T-helper 17 cell (primary cell): ENCODE measurements at places on chromosomes 6 and 20.

DNA sequence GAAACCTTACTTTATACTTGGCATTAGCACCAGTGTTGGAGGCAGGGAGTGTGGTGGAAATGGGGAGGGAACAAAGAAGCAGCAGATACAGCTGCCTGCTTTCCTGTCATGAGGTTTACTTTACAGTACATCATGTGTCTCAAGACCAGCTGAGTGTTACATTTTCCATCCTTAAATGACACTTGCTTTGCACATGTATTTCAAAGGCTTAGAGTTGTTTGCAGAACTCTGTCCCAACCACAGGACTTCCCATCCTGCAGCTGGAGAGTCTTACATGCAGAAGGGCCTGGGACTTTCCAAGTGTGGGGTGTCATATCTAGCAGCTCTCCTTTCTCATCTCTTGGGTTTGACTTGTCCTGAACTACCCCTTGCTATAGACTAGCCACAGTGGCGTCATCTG, 395.9 kb downstream of the DHX35 start:
- DNase-seq, result no peak

GRCh38 chr6:168468045-168468444, 27.1 kb downstream of the SMOC2 start:
- no peak for DNase-seq

GRCh38 chr6:49556429-49556837, 6.0 kb downstream of the C6orf141 start:
- DNase-seq, result no peak

GRCh38 chr20:15317546-15318232, 980.3 kb upstream of the FLRT3 start:
- DNase-seq, result no peak

DNA sequence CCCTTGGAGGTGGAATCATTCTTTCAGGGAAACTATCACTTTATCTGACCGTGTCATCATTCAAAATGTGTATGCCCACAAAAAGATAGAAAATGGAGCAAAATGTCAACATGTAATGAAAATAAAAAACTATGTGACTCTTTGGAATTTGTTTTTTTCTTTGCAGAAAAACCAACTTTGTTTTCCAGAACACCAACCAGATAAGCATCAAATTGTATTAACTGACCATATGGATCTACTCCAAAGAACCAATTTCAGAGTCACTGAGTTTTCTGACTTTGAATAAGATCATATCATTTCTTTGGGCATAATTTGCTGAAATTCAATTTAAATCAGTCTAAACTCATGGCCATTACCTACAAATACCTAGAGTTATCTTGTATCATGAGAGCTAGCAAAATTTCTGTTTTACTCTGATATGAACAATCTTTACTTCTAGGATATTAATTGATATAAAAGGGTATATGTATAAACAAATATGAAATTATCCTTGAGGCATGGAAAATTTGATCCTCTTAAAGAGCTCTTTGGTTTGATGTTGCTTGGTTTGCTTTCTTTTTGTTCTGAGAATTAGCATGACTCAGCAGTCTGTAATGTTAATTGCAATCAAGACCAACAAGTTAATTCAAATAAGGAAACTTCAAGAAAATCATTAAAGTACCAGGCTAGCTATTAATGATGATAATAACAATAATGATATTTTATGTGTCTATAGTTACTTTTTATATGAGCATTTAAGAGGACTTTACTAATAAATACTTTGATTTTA, 444.4 kb upstream of the MARCKS start:
- no peak for DNase-seq

- no peak for DNase-seq
These were observed 159.8 kb upstream of the GGTLC1 start for GRCh38 chr20:24148372-24148771.

DNA sequence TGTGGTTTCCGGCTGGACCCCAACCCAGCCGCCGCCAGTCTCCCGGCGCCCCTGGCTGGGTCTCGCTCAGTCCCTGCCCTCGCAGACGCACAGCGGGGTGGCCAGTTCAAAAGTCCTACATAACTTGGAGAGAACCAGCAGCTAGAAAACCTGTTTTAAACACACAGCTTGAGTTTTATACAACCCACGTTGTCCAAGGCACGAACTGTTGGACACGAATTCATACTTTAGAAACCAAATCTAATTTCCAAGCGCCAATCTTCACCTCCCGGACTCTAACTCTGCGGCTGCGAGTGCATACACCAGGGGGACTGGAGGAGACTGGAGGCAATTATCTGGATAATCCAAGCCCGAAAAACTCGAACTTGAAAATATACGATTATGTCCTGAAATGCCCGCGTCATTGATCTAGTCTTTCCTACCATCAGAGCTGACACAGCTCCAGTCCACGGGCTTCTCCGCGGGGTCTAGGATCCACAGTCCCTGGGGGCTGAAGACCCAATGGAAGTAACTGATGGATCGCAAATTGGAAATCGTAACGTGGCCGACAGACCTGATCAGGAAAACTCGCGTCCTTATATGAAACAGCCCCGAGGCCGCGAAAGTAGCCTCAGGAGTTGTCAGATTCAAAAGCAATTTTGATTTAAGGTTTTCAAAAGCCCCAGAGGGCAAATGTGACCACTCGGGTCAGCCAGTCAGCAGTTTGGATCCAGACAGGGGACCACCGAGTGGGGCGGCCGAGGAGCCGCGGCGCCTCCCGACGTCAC, 843 bp upstream of the HEY2 start:
- no peak for DNase-seq

- no peak for DNase-seq
These were observed 28.8 kb upstream of the DDR1 start for GRCh38 chr6:30855429-30856075.

DNA sequence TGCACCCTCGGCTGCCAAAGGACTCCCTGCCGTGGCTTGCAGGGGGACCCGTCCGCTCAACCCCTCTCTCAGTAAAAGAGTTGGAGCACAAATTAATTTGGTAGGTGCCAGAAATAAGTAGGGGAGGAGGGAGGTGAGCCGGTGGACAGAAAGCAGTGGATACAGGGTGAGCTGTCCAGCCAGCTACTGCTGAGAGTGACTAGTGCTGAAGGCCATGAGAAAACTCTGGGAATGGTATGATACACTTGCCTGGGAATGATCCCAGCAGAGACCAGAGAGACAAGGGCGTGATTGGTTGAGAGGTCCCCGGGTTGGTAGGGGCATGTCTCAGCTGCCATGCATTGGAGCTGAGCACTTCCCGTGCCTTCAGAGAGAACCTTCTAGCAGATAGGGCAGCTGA, 15.7 kb downstream of the FOXQ1 start:
- DNase-seq, result no peak

- DNase-seq, result no peak
These were observed 9.4 kb upstream of the STXBP5 start for GRCh38 chr6:147194652-147195411.

GRCh38 chr20:59772931-59773913, 160.2 kb downstream of the SYCP2 start:
- DNase-seq, result no peak

- no peak for DNase-seq
These were observed 88.1 kb downstream of the SNAP25 start for GRCh38 chr20:10306440-10307358.

DNA sequence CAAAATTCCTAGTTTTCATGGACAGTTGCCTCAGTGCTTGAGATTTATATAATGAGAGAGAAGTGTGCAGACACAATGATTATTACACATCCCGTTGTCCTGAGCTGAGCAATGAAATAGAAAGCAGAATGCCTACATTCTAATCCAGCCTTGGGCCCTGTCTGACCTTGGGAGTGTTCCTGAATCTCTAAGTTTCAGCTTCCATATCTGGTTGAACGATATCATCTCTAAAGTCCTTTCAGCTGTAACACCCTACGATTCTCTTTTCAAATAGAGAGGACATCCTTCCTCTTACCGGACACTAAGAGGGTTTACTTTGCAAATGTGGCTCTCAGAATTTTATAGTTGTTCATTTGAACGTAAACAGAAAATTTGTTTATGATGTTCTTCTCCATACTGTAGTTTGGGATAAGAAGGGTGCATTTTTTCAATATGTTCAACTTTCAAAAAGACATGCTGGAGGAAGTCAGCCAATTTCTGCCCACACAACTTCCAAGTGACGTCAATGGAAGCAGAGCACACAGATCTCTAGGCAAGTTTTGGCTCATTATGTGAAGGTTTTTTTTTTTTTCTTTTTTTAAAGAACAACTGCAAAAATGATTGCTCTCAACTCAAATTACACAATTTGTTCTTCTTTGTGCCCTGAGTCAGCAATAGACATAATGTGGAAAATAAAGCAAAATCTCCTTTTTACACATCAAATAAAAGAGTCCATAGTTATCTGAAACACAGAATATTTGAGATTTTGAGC, 50.4 kb downstream of the PDE7B start:
- DNase-seq, result no peak

DNA sequence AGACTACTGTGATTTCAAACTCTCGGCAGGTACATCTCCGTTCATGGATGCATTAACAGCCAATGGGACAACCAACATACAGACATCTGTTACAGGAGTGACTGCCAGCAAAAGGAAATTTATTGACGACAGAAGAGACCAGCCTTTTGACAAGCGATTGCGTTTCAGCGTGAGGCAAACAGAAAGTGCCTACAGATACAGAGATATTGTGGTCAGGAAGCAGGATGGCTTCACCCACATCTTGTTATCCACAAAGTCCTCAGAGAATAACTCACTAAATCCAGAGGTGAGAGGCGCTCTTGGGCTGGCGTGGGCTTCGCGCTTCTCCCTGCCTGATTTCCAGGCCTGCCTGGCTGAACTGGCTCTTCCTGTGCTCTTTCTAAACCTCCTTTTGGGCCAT, 68.4 kb downstream of the RPP40 start:
- DNase-seq, result no peak

GRCh38 chr6:71489736-71490135, 201.1 kb downstream of the OGFRL1 start:
- DNase-seq, result no peak

GRCh38 chr6:79137671-79138070, 59.6 kb upstream of the PHIP start:
- no peak for DNase-seq

GRCh38 chr20:40506537-40506939, 182.5 kb downstream of the MAFB start:
- DNase-seq, result no peak

DNA sequence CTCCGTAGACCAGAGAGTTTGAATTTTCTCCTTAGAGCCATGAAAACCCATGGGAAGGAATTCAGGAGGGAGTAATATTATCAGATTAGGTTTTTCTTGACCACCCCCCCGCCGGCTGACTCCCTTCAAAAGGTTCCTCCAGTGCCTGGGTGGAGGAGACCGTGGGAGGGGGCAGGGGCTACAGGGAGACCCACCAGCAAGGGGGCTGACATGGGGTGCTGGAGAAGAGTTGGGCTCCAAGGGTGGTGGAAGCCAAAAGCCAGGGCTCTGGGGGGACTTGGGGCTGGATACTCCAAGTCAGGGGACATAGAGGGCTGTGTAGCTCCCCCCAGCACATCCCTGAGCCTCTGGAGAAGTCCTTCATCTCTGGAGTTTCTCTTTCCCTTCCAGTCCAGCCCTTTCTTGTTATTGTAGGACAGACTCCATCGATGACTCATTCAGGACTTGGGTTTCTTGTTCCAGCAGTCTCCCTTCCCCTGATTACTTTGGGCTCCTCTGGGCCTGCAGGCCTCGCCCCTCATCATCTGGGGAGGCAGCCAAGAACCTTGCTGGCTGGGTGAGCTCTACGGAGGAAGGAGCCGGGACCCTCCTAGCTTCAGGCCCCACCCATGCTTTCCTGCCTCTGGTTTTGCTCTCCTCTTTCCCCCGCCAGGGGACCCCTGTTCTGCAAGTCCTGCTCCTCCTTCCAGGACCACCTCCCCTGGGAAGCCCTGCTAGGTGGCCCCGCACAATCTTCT, 10.5 kb upstream of the KIAA1755 start:
- no peak for DNase-seq

GRCh38 chr20:61704661-61705060, 361.0 kb downstream of the TAF4 start:
- no peak for DNase-seq

- no peak for DNase-seq
These were observed 380.5 kb downstream of the TFAP2B start for GRCh38 chr6:51199105-51199552.

DNA sequence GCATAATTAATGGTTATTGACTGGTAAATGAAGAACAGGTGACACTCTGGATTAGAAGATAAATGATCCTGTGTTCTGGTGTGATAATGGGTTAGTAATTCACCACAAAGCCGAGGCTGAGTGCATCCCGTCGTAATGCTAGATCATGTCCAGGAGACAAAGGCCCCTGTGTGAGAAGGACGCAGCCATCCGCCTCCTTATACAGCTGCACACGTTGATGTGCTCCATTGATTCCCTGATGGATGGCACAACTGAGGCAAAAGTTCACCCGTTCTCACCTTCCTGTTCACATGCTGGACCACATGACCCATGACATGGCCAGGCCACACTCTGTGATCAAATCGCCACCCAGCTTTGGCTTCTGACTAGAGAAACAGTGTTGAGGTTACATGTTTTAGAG, 136.1 kb downstream of the FOXC1 start:
- DNase-seq, result no peak

GRCh38 chr6:37077191-37077904, 71.9 kb downstream of the FGD2 start:
- no peak for DNase-seq

- no peak for DNase-seq
These were observed 125.1 kb downstream of the ZNF217 start for GRCh38 chr20:53468587-53468986.

DNA sequence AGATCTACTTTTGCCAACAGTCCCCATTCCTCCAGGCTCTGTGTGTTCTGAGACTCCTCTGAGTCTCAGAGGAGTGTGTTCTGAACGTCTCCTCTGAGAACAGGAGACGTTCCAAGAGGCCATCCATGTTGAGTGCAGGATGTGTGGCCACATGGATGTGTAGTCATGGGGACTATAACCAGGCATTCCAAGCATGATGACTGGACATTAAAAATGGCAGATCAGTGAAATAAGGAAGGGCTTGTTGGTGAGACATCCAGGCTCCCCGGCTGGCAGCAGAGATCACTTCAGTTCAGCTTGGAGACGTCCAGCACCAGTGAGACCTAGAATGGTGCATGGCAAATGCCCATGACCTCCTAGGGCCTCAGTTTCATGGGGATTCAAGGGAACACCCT, 34.3 kb upstream of the POU5F1 start:
- DNase-seq, result no peak

- DNase-seq, result no peak
These were observed 26.3 kb upstream of the TRAF3IP2 start for GRCh38 chr6:111631903-111632460.

DNA sequence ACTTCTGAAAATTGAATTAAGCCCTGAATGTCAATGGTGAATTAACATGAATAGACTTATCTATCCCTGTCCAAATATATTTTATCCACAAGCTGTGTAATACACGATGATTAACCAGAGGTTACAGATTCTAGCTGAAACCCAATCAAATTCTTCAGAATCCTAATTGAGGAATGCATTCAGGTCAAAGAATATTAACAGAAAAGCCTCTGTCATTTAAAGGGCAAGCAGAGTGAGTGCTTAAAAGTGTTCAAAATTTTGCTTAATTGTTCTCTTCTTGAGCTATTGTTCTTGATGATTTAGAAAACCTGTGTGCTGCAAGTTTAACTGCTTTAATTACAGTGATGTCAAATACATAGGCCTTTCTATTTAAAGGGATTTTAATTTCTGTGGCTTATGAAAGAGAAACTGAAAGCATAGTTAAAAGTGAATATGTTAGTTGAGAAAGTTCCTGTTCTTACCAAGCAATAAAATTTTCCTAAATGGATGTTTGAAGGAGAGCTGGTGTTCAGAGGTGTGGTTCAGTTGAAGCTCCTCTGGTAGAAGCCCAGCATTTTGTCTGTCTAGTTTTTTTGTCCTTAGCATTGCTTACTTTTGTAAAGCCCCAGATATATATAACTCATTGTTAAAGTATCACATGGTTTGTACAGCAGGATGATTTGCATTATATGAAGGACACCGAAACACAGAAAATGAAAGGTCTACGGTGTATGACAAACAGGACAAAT, 466.3 kb upstream of the PLCB4 start:
- no peak for DNase-seq
